ENCODE measurements at places on chromosomes 13 and 19.

DNA sequence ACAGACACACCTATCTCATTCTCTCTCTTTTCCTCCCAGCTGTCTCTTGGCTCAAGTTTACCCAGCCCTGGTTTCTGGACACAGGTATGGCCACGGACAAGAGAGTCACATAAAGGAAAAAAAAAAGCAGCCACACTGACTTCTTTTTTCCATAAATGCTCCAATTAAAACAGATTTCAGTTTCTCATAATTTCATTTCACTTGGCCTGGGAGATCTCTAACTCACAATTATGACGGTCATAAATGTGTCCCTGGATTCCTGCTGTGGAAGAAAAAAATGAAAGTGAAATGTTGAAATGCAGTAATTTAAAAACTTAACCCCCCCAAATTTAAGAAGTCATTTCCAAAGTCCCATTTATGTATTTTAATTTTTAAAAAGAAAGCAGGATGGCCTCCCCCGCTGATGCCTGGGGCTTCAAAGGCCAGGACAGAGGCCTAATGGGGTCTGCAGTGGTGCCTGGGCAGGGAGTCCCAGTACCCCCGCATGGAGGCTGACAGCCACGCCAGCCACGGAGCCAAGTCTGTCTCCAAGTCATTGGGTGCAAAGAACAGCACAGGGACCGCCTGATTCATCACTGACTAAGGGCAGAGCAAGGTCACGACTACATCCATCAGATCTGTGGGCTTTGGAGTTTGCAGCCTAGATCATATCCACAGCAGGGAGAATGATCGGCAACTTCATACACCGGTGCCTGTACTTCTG, 79.7 kb downstream of the TSHZ3 start:
- DNase-seq, result no peak

DNA sequence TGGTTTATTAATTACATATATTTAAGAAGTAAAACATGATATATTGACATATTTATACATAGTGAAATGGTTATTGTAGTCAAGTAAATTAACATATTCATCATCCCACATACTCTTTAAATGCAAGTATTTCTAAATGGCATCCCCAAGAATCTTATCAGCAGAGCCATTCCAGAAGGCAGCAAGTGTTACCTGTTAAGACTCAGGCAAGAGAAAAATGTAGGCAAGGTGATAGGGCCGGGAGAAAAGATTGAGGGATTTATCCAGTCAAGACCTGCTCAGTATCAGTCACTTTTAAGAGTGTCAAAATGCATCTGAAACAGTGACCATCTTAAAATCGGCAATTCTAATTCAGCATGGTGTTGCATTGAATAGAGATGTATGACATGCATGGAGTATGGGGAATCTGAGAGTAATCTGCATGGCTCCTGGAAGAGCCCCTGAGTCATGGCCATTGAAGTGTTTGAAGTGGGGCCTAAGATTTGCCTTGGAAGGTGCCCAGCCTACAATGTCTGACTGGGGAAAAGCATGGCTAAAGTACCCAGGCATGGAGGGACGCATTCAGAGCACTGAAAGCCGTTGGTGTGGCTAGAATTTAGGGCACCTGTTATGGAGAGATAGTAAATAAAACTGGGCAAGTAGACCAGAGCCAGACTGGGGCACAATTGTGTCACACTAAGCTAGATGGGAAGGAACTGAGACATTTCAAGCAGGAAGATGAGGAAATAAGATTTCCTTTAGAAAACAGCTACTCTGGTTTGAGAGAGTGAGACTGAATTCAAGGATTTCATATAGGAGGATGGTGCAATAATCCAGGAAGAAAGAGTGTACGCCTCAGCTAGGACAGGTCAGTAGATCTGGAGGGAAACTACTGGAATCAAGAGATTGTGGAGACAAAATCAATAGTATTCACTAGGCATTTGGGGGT, 25.0 kb upstream of the C1QTNF9B start:
- DNase-seq, result no peak

DNA sequence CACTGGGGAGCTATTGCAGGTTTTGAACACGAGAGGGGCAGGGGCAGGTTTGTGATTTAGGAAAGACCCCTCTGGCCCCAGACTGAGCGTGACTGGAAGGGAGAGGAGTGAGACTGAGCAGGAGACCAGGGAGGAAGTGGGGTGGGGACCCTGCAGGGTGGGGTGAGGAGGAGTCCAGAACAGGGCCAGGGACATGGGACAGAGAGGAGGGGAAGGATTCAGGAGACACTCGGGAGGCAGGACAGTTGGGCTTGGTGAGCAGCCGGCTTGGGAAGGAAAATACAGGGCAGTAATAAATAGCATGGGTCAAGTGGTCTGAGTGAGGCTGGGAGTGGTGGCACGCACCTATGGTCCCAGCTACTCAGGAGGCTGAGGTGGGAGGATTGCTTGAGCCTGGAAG, 9.4 kb downstream of the FOSB start:
- DNase-seq, result no peak

- DNase-seq, result no peak
Observed at GRCh38 chr19:45294291-45295029, 28.2 kb downstream of the CKM start.

DNA sequence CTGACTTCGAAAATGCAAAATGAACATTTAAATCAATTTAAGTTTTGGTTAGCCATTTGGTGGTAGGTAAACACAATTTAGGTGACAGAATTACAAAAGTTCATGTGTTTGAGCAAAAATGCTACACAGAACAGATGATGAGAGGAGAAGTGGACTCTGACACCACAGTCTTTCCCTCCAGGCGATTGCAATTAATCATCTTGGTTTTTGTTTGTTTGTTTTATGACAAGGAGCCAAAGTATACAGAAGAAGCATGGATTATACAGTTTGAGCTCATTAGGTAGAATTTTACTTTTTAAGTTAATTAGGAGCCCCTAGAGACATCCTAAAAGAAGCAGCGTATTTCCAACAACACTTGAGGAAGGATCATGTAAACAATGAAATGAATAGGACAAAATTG, 49.3 kb upstream of the FREM2 start:
- no peak for DNase-seq

GRCh38 chr13:33932769-33933406, 114.9 kb downstream of the RFC3 start:
- no peak for DNase-seq

DNA sequence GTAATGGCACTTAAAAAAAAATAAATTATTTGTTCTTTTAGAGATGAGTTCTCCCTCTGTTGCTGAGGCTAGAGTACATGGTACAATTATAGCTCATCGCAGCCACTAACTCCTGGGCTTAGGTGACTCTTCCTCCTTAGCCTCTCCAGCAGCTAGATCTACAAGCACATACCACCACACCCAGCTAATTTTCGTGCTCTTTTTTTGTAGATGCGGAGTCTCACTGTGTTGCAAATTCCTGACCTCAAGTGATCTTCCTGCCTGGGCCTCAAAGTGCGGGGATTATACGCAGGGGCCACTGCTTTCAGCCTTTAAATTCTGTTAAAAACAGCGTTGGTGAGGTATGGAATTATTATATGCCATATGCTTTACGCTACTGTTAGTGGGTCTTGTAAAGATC, 2034.0 kb downstream of the OLFM4 start:
- DNase-seq, result no peak

DNA sequence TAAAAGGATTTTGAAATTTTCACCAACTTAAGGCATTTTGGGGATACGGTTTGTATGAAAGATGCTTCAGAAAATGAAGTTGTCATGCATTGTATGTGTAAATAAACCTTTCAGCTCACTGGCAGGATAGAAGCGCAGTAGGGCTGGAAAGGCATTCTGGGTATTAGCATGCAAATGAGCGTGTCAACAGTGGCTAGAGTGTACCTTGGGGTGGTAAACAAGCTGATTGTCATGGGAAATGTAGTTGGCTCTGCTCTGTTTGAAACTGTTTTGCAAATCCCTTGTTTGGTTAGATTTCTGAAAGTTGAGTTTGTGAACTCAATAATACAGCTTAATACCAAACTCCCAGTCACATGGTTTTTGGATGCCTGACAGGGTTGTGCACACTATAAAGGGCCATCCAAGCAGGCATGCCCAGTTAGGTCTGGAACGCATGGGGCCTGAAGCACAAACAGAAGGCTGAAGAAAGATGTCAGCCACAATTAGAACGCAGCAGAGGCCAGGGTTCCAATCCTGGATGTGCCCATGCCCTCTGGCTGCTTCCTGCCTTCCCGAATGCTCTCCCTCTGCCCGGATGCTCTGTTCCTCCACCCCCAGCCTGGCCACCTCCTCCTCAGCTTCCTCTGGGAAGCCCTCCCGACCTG, 14.6 kb downstream of the GSX1 start:
- DNase-seq, result no peak

DNA sequence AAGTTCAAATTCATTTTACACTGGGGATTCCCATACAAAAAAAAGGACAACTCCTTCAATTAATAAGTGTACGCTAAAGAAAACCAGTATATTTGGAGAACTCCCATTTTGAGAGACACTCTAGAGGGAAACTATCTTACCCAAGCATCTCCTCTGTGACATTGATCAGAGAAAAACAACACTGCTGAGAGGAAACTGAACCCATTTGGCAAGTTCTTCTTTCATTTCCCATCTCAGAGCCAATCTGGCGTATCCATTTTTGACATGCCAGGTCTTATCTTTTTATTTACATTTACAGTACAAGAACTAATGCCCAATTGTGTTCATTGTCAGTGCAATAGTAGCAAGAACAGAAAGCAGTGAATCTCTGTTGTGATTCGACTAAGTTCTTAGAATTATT, 30.1 kb downstream of the LIG4 start:
- DNase-seq, result no peak

- no peak for DNase-seq
Observed at GRCh38 chr19:46731584-46731983, 14.3 kb upstream of the FKRP start.

DNA sequence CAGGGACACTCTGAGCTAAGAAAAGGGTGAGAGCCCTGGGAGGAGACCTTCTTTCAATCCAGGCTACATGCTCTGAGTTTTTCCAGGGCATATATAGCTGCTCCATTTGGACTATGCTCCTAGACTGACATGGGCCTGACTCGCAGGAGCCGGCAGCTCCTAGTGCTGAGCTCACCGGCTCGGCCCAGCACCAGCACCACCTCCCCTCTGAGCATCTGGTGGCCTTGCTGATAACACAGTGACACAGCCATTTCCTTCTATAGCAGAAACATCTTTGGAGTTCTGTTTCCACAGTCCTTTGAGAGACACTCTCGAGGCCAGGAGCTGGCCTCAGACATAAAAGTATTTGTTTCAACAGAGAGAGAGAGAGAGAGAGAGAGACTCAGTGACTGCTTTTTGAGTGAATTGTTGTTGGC, 184.9 kb downstream of the TM9SF2 start:
- DNase-seq, result no peak

- no peak for DNase-seq
Observed at GRCh38 chr19:33804021-33804799, 7.5 kb downstream of the KCTD15 start.

- DNase-seq, result no peak
Observed at GRCh38 chr13:43985422-43986072, 105.8 kb downstream of the LACC1 start.

DNA sequence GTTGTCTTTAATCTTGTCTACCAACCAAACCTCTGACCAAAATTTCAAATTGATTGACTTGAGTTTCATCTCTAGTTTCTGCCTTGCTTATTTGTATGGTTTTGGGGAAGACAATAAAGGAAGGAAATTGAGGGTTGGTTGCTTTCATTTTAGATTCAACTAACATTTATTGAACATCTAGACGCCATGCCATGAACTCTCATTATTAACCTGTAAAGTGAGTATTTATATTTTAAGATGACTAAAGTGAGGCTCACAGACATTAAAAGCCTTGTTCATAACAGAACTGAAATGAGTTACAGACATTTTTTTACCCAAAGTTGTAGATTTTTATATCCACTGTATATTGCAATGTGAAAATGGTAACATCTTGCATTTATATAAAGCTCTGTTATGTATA, 239.3 kb downstream of the LMO7 start:
- DNase-seq, result no peak

DNA sequence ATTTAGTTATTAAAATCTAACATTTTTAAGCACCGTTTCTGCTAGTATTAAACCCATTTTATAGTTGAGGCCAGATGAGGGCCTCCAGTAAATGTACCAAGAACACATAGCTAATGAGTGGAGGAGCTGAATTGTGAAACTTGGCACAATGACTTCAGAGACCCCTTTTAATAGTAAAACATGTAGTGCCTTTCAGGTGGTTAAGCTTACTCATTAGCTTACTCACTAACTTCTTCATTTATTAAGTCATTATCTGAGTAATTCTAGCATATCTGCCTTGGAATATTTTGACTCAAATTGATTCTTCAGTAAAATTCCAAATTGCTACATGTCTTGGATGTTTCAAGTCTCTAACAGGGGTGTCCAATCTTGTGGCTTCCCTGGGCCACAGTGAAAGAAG, 735.2 kb downstream of the LIG4 start:
- no peak for DNase-seq

DNA sequence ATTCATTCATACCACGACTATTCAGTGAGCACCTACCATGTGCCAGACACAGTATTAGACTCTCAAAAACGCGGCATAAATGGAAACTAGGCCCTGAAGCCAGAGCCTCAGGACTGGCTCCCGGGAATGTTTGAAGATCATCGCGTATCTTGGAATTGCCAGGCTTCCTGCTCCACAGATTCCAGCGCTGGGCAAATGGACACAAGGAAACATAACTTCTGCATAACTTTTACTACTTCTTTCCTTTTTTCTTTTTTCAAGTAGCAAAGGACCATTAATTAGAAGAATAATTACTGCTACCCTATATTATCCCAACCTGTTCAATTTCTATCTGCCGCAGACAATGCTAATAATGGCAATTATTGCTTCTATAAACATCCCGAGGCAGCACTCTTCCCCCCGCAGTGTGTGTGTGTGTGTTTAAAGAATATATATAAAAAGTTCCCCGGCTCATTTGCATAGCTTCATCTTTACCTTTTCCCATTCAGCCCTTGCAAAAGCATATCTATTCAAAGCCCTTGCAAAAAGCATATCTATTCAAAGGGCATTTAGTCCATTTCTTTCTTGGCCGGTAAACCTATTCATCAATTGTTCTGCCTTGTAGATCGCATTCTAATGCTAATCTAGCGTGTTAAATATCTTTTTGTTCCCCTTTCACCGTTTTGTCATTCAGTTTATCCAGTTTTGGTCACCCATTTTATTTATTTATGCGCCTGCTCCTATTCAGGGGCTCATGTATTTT, 6.1 kb downstream of the SOX21 start:
- no peak for DNase-seq

DNA sequence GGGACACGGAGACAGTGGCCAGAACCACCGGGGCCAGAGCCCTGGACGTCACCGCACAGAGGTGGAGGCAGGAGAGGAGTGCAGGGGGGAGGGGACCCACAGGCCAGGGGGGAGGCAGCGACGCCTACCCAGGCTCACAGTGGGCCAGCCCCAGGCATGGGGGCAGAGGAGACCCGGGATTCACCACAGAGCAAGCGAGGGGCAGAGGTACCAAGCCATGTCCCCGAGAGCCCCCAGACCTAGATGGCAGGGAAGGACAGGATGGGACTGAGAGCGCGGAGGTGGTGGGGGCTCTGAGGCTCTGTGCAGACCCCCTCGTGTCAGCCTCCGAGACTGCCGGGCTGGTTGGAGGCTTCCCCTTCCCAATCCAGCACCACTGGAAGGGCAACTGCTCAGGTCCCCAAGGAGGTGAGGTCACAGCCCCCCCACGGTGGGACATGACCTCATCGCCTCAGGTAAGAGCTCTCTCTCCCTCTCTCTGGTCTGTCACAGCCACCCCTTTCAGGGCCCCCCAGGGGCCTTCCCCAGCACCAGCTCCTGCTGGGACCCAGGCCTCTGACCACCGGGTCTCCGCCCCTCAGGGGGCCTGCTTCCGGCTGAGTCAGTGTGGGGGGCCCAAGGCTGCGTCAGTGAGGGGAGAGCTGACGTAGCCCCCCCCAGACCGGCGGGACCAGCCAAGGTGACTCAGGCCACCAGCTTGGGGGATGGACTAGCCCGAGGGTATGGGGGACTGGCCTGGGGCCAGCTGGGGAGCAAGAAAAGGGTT, 2.2 kb upstream of the IL11 start:
- DNase-seq, result no peak

Measured in smooth muscle cell of the brain vasculature (primary cell).